Umbilical cord (tissue), 2 donors: ENCODE measurements at places on chromosomes 5 and 9. TPM values are rescaled to one million over a fixed set of nuclear protein-coding genes. Genes with fewer than 3 reads are reported as not detected.

DNA sequence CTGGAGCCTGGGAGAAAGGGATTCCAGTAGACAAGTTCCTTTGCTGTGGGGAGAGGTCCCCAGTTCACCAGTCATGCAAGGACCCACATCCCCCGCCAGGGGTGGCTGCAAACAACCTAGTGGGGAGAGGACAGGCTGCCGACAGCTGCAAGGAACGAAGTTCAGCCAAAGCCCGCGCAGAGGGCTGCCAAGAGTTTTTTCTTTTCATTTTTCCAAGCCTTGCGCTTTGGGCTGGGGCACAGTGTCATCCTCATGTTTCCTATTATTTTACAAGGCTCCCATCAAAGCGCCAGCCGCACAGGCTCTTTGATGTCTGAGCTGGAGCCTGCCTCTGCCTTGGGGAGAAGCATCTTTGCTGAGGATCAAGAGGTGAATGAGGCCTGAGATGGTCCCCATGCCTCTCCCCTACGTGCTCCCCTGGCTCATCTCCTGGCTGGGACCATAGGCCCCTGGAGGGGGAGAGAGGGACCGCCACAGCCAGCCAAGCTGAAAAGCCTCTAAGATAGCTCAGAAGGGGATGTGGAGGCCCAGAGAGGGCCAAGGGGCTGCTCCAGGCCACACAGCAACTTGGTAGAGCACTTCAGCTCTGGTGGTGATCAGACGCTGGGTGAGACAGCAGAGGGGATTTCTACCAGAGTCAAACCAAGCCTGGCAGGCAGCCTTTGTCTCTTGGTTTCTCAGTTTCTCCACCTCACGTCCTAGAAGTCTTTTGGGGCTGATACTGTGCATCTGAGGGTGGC is 50.4 kb upstream of the SYNPO start:
- DNase-seq, result peak; percentile 95

DNA sequence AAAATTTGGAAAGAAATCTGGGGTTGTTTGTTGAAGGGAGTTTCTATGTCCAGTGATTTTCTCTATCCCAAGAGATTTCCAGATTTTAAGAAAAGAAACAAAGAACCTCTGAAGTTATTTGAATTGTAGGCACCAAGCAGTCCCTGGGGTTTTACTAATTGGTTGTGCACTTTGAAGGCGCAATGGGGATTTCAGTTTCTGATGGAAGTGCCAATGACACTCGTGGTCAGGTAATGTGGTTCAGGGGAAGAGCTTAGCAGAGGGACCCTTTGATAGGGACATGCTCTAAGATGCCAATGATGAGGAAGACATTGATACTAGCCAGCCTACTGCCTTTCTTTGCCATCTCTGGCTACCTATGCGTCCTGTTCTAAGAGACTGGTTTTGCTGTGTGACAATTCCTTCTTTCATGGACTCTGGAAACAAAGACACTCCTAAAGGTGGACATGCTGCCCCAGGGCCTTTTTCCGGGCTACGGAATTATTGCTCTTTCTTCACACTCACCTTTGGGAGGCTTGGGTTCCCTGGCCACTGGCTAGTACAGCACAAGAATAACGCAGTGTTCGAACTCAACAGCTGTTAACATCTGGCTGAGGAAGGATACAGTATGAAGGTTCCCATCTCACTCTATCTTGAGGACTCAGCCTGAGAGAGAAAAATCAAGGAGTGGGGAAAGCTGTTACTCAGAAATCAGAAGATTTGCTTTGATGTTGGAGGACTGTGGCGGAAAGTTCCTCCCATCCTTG is 6.9 kb upstream of the TRAF1 start:
- no peak for DNase-seq

GRCh38 chr9:108722396-108722795 is 133.4 kb downstream of the ACTL7B start:
- no peak for DNase-seq

GRCh38 chr9:21558615-21559401 is 76.7 kb upstream of the IFNE start:
- DNase-seq, result no peak

DNA sequence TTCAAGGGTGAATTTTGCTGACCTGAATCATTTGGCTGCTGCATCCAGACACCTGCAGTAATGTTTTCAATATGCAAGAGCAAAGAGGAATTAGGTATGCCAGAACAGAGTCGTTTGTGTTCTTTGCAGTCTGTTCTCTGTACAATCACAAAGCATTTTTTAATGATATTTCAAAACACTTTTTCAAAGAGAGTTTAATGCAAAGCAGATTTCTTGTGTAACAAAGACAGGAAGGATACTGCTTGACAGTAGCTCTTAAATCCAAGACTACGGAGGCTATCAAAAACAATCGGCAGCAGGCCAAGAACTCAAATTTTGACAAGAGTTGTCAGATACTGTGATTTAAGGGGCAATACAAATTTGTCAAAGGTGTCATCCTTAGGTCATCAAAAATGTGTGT is 341.9 kb downstream of the GADD45G start:
- no peak for DNase-seq

DNA sequence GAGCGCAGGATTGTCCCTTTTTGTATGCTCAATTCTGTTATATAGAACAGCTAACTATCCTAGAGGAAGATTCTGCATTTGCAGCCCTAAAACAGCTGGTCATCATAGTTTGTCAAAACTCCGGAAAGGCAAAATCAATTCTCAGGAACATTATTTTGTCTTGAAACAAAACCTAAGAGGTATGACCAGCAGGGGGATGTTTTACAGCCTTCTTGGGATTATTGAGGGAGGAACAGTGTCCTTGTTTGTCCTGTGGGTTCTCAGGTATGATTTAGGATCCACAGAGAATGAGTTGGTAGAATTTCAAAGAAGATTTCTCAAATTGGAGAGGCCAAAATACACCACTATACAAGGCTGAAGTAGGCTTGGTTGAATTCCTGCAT is 136.4 kb downstream of the ZSWIM6 start:
- DNase-seq, result no peak

GRCh38 chr5:99187611-99188010 is 258.8 kb upstream of the CHD1 start:
- peak; percentile 1 for DNase-seq

DNA sequence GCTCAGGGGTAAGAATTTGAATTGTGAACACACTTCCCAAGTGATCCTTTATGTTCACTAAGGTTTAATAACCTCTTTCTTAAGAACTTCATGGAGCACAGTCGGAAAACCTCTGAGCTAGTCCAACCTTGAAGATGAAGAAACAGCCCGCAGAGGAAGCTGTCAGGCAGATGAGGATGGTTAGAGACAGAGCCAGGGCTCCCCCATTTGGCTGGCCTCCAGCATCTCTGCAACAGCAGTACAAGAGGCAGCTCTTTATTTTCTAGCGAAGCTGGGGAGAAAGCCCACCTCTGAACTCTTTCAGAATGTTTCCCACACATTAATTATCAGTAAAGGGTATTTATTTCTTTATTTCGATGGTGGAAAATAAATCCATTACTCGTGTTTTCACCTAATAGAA is 350.8 kb downstream of the DMRT2 start:
- peak; percentile 25 for DNase-seq

DNA sequence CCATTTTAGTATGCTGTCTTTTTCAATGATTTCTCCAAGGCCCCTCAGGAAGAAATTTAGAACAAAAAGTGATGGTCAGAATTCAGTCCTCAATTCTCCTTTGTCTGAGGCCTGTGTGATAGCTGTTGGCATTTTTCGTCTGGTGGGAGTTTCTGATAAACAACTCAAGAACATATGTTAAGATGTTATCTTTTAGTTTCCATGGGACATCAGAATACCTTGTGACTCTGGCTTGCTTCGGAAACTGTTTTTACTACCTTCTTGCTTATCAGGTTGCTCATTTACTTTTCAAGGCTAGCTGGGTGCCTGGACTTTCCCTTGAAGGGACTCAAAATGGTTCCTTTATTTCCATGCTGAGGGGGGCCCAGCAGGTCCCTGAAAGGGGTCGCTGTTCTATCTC is 97.2 kb downstream of the INVS start:
- DNase-seq, result no peak

GRCh38 chr9:16214677-16215352 is 655.7 kb downstream of the BNC2 start:
- no peak for DNase-seq

DNA sequence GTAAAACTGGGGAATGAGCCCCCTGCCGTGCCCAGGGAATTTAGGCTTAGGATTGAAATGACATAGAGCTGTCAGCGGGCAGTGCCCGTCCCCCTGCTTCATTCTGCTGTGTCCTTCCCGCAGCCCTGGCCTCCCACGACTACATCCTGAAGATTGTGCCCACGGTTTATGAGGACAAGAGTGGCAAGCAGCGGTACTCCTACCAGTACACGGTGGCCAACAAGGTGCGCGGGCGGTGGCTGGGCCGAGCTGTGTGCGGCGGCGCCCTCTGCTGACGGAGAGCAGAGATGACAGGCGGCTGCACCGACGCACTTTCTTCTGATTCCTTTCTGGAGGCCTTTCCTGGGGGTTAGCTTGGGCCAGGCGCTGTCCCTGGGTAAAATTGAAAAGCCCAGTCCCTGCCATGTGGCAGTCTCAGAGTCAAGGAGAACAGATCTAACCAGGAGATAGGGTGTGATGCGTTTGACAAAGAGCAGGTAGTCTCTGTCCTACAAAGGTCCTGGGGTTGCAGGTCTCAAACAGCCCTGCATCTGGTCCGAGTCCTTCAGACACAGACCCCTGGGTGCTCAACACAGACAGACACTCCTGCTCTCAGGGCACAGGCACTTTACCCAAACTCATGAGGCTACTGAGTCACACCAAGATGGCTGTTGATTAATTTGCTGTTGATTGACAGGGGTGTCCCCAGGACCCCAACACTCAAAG is 26.8 kb upstream of the RPL26L1 start:
- DNase-seq, result peak; percentile 46

- DNase-seq, result no peak
Observed at GRCh38 chr5:127960270-127960691, 123.3 kb upstream of the SLC12A2 start.

DNA sequence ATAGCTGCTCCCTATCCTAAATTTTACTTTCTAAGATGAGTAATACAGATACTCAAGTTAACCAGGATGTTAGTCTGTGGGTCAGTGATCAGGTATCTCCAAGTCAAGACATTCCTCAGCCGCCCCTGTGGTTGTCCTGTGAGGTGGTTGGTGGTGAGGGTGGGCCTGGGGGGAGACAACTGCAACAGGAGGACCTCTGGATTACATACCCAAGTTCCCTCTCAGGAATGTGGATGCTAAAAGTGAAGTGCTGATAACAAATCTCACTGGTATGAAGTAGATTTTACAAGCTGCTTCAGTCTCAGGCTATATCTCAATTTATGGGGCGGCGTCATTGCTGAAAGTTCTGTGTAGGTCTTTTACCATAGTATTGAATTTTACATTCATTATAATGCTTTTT is 38.3 kb downstream of the SLC1A3 start:
- peak; percentile 67 for DNase-seq

DNA sequence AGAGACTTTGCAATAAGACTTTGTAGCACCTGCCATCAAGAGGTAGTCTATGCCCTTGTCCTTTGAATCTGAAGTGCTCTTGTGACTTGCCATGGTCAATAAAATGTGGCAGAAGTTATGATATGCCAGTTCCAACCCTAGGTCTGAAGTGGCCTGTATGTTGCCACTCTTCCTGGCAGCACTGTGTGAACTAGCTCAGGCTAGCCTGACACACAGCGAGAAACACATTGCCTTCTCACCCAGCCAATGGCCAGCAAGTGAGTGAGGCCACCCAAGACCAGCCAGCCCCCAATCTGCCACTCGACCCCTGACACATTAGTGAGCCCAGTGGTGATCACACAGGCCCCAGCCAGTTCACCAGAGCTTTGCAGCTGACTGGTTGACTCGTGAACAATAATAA is 52.7 kb upstream of the OSMR start:
- DNase-seq, result no peak

- no peak for DNase-seq
Observed at GRCh38 chr5:93302711-93303110, 278.3 kb downstream of the NR2F1-AS1 start.

- no peak for DNase-seq
Observed at GRCh38 chr5:125012727-125013451, 266.4 kb upstream of the ZNF608 start.

DNA sequence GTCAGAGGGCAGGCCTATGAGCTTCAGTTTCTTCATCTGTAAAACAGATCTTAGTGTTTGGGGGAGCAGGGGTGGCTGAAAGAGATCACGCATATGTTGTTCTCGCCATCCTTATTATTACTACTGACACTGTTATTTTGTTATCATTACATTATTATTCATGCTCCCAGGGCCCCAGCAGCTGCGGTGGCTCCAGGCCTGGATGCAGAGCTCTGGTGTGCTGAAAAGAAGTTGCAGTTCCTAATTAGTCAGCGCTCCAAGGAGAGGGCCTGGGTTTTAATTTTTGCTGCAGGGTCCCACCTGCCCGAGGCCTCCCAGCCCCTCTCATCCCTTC is 19.5 kb downstream of the CXXC5 start:
- DNase-seq, result peak; percentile 23

DNA sequence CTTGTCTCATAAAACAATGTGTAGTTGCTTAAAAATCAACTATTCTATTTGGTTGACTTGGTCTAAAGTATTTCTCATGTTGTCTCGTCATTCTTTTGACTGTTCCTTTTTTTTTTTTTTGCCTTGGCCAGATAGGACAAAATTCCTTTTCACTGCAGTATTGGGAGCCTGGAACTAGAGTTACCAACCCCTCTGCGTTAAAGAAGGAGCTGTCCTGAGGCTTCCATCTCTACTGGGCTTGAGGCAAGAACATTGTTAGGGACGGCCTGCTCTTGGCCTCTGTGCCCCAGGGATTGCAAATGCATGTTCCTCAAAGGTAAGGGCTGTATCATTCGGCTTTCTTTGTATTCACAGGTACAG is 1.4 kb upstream of the NPR2 start:
- no peak for DNase-seq

GRCh38 chr5:151504006-151504405 is 56.6 kb downstream of the SLC36A1 start:
- DNase-seq, result no peak

DNA sequence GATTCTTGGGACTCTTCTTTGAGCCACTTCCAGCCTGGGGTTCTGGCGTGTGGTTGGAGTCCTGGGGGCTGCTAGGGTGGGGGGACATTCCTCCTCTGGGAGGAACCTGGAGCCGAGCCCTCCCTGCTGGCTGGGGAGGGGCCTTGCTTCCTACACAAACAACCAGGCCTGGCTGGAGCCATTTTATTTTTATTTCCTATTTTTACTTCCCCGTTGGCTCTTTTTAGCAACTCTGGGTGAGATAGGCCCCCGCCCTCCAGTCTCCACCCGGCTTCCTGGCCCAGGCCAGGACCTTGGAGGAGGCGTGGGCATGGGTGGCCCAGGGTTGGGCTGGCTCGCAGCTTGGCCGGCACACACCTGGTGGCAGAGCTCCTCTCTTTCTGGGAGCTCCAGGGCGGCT is 15.1 kb downstream of the RXRA start:
- peak; percentile 51 for DNase-seq

DNA sequence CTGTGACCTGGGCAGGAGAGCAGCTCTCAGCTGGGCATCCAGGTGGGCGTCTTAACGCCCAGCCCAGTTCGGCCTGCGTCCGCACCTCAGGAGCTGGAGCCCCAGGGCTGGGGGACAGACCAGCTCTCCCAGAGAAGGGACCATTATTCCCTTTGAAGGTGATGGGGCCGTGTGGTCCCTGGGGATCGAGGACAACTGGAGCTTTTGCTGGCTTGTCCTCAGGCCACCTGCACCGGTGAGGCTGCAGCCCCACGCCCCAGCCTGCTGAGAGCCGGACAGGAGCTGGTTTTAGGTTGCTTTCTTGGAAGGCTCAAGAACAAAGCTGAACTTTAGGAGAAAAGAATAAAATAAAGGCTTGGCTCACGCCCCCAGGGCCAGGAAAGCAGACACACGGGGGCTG is 40.9 kb downstream of the NACC2 start:
- DNase-seq, result no peak

The KIF12 gene
- not detected for total RNA-seq

The GLRA1 gene
- total RNA-seq, result not detected

The GABRA6 gene
- 3.9 TPM for total RNA-seq

The IPPK gene
- 4.3 TPM for total RNA-seq

The CFAP90 gene
- 0.24 TPM for total RNA-seq

The CNTNAP3 gene
- 20.0 TPM for total RNA-seq
